ENCODE measurements at places on chromosomes 2 and 18.

GRCh38 chr2:210224941-210225672 is at the start of gene ACADL:
Gene ACADL, minus strand, starts transcription at chr2:210225447. Its CDS starts 184 bp downstream, at chr2:210225263.
- DNase-seq = peak; percentile 71

DNA sequence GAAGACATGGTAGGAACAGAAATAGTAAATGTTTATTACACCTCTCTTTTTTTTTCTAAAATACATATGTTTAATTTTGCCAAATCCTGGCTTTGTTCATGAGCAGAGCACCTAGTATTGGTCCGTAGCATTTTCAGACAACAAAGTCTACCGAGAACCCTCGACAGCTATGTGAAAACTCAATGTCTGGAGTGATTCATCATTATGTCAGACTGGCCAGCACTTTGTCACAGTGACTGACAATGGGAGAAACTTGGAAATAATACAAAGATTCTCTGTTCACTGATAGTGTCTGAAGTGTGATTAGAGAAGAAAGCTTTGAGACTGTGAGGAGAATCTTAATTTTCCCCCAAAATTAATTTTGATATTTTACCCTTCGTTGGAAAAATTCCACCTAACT is 143.0 kb downstream of the HNMT start:
- peak; percentile 80 for DNase-seq

DNA sequence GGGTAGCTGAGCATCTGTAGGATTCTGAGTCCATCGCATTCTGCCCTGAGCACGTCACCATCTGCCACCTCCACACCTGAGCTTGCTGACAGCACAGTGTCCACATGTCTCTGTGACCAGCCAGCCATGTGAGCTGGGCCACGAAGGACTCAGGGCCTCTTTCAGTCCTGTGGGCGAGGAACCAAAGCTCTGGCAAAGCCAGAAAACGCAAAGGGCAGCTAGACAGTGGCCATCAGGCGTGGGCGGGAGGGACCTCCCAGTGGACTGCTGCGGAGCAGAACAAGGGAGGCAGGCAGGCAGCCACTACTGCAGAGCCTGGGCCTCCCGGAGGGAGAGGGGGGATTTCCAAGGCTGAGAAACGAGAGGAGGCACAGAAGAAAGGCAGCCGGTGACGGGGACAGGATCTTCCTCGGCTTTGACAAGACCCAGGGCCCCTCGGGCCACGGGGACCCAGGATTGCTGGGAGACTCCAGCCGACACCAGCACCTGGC is 274.6 kb upstream of the SALL3 start:
- no peak for DNase-seq

DNA sequence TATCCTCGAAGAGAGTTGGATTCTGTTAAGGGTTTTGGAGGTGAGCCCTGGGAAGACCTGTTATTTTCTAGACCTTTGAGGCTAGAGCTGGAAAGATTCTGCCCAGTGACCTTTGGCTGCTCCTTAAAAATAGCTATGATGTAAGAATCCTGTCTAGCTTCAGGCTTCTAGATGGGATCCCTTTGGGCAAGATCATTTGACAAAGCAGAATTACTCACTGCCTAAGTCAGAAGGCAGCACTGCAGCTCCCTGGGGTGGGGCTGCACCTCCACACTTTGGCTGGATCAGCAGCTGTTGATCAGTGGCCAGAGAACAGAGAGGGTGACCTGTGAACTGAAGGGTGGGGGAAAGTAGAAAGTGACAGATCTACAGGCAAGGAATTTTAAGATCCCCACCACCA is 103.8 kb downstream of the ASAP2 start:
- DNase-seq = peak; percentile 89

DNA sequence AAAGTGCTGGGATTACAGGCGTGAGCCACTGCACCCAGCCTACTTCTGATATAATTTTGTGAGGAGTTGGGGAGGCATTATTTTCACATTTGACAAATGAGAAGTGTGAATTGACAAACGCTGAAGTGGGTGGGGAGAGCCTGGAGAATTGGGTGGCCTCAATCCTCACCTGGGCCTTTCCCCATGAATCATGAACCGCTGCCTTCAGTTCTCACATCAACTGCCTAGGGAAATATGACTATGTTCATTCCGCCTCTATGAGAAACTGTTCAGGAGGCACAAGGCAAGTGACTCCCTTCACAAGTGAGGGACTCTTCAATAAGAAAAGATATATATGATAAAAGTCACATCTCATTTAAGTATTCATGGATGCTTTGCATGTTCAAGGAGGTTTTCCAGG is 96.6 kb upstream of the RND3 start:
- peak; percentile 67 for DNase-seq

DNA sequence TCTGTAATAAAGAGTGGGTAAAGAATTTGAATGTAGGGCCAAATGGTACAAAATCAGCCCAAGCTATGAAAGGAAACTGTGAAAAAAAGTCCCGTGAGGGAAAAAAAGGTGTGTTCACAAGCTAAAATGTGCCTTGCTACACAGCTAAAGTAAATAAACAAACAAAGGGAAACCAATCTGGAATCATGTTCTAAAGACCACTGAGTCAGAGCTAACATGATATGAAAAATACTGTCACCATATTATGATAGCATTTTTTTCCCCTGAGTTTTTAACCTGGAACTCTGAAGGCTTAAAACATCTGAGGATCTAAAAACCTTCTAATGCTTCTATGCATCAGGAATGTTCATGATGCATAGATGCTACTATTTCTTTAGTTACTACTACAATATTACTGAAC is 58.8 kb downstream of the SCN1A start:
- peak; percentile 15 for DNase-seq

GRCh38 chr18:8029731-8030130 is 462.6 kb downstream of the PTPRM start:
- no peak for DNase-seq

- DNase-seq = no peak
These were observed 304.6 kb downstream of the MYCN start for GRCh38 chr2:16244966-16245320.

DNA sequence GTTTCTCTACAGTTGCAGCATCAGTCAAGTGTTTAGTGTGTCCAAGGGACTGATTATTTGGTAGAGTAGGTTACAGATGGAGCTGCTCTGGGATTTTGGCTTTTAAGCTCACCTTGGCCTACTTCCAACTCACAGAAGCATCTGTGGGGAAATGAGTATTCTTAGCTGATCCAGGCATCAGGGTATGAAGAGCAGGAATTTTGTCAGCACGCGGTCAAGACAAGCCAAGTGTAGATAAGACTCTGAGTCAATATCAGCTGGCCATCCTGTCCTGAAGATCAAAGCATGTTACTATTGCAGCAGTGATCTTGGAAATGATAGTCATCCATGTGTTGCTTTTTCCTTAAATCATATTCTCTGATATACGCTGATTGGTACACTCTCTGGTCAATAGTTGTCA is 24.4 kb downstream of the SERPINB4 start:
- no peak for DNase-seq

DNA sequence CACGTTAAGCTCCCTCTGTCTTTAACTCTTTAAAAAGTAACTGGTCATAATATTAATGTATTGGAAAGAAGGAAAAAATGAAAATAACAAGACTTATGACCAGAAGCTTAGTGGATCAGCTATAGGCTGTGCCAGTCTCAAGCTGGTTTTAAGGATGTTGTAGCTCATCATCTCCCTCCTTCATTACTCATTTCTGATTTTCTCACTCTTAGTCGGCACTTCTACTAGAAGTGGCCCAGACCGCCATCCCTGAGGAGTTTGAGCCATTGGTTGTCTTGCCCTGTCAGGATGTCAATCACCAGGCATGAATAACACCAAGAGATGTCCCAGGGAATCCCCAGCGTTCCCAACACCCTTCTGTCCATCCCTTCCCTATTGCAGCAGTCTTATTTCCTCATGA is 151.5 kb downstream of the ASXL3 start:
- no peak for DNase-seq

- no peak for DNase-seq
These were observed 221.7 kb downstream of the SOX11 start for GRCh38 chr2:5913711-5914395.

DNA sequence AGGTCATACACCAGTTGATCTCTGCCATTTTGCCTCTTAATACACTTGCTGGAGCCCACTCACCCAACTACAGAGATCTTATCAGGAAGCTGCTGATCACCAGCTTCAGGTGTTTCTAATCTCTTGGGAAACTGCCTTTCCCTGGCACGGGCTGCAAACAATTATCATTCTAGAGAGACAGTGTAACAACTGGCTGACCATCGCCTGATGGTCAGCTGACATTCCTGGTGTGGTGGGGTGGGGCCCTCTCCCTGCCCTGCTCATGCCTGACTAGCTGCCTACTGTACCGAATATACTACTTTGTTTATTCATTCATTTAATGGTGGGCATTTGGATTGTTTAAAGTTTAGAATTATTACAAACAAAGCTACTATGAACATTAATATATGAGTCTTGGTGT is 311.5 kb downstream of the CBLN2 start:
- DNase-seq = no peak

GRCh38 chr2:127025359-127026166 is 81.4 kb downstream of the BIN1 start:
- peak; percentile 70 for DNase-seq

DNA sequence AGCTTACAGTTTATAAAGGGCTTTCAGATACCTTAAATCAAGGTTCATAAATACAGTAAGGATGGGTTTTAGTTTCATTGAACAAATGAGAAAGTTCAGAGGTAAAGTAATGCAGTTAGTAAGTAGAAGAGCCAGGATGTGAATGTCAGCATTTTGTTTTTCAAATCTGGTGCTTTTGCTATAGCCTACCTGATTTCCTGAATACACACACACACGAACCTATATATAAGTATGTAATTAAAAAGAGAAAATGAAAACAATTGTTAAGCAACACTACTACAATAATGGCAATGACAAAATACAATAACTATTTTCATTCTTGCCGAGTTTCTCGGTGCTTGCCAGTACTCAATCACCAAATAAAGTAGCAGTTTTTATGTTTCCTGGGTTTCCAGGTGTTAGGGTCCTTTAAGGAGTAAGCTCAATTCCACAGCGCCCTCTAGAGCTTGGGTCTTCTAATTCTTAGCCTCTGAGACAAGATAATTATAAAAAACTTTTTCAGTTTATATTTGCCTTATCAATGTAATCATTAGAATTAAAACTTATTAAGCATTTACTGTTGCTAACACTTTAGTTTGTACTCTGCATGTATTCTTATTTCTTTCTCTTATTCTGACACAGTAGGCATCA is 512.9 kb upstream of the ACVR2A start:
- DNase-seq = peak; percentile 63

DNA sequence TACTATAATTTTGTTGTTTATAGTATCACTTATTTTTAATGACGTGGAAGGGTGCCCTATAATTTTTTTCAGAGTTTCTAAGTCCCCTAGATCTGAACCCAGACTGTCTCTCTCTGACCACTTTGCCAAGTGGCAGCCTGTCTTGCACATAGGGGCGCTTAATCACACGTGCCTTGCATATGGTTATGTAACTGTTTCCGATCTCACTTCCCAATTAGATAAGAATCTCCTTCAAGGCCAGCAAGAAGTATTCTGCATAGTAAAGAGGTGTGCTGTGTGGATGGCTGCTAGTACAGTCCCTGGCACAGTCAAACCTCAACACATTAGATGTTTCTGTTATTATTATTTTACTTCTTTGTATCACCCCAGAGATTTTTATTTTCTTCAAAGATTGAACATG is 197.8 kb upstream of the SIX2 start:
- DNase-seq = no peak

DNA sequence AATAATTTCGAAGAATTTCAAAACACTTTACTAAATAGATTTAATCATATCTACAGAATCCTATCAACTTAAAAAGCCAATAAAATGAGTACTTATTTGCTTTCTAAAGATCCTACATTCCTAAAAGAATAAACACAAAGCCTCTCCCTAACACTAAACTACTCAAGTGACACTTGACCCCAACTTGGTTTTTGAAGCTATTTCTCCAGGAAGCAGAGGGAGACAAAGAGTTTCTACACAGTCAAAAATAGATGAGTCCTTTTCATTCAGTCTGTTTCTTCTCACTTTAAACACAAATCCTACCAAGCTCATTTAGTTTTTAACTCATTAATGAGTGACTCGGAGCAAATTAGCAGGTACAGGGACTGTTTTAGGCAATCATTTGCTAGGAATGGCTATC is 2.1 kb downstream of the ATL2 start:
- DNase-seq = peak; percentile 27
